ENCODE measurements at places on chromosomes 2 and 18. TPM values are rescaled to one million over a fixed set of nuclear protein-coding genes. Genes with fewer than 3 reads are reported as not detected.

GRCh38 chr2:46193356-46193755, 103.9 kb upstream of the EPAS1 start:
- no peak for DNase-seq

GRCh38 chr18:3649633-3650426, 199.9 kb downstream of the TGIF1 start:
- peak; percentile 80 for DNase-seq

DNA sequence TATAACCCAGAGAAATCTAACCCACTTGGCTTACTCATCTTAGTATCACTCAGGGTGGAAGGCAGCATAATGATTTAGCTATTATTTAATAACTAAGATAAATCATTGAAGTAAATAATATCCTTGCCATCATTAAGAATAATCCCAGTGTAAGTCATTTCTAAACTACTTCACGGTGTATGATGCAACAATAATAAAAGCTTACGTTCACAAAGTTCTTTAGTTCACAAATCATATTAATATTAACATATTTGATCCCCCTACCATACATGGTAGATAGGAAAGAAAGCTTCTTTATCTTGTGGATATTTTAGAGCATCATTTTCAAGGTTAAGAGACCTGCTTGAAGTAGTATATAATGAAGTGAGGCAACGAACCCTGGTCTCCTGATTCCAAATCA, 401.0 kb downstream of the NCKAP5 start:
- no peak for DNase-seq

DNA sequence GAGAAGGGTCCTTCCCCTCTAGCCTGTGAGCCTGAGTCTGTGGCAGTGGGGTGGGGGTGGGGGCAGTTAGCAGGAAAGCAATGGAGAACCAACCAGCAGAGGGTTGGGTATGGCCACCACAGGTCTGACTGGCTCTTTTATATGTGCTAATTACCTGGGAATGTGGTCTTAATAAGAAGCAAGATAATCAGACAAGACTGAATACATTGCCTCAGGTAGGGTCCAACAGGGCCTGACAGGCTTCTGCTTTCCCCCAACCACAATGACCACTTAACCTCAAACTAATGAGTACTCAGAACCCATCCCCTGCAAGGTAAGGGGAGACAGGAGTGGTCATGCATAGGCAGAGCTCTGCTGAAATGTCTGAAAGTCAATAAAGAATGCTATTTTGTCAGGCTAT, 39.2 kb upstream of the GALNT1 start:
- DNase-seq: no peak

DNA sequence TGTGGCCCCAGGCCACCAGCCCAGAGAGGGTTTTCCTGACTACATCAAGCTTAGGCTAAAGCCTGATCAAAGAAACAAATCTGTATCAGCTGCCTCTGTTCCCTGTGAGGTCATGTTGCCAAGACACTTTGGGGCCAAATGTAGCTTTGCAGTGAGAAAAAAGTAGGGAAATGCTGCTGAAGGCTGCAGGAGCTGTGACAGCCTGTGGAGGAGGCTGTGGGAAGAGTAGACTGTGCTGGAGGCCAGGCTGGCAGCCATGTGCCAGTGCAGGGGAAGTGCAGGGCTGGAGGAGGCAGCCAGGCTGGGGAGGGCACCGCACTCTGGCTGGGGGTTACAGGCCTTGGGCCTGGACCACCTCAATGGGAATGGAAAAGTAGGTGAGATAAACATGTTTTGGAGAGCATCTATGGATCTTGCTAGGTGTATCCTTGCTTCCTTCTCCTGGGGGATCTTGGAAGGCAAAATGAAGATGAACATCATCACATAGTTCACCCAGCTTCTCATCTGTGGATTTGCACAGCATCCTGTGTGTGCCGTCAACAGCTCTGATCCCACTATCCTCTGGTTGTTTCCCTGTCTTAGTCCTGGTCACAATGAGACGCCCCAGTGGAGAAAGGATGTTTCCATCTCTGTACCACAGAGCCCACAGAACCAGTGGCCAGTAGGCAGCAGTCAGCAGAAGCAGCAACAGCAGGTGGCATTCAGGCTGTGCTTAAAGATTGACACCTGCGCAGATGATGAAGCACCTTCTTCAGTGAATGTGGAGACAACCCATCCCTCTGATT, 103.8 kb upstream of the COPS8 start:
- DNase-seq: no peak

The FBXO36 gene
- total RNA-seq: 5.2 TPM

The CHRNA1 gene
- not detected for total RNA-seq
